ENCODE measurements at places on chromosomes 6 and 20.
A peak's percentile ranks its signal among the peaks of the same experiment; 100 is the strongest.

GRCh38 chr20:51380401-51381385 lies 161.8 kb downstream of the NFATC2 start:
- no peak for DNase-seq

GRCh38 chr6:116385459-116385802 lies 14.7 kb downstream of the DSE start:
- DNase-seq: peak; percentile 79

GRCh38 chr6:12111363-12111670 lies 99.2 kb downstream of the HIVEP1 start:
- DNase-seq: peak; percentile 14

GRCh38 chr6:138957484-138957883 lies 30.6 kb downstream of the REPS1 start:
- no peak for DNase-seq

DNA sequence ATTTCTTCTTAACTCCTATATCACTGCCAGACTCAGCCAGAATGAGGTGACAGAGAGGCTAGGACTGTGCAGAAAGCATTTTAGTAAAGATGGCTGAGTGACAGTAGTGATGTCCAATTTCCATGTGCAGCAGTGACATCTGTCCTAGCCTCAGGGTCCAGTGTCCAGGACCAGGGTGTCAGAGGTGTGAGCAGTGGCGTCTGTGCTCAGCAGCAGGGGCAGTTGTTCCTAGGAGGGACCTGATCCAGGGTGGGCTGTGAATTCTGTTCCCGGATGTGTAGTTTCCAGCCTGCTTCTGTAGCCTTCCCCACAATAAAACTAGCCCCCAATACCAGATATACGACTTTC lies 6.0 kb downstream of the HLA-B start:
- DNase-seq: no peak

GRCh38 chr6:131065112-131065823 lies 2.2 kb upstream of the EPB41L2 start:
- peak; percentile 25 for DNase-seq

GRCh38 chr6:33846226-33846625 lies 42.4 kb upstream of the MLN start:
- no peak for DNase-seq

DNA sequence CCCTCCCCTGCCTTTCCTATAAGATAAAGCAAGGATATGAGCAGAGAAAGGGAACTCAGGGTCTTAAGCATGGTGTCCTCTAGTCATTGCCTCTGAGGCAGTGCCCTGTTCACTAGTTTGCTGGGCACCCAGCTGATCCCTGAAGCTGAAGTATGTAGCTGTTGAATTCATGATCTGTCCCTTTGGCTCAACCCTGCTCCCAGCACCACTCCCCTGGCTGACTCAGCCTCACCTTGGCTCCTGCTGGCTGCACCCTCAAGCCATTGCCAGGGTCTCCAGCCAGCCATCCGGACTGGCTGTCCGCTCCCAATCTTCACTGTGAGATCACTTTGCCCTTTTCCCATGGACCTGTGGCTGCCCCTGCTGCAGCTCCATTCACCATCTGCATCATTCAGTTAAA lies 25.9 kb upstream of the UST start:
- peak; percentile 43 for DNase-seq

- no peak for DNase-seq
Observed at GRCh38 chr6:37074053-37074827, 68.8 kb downstream of the FGD2 start.

GRCh38 chr6:129102741-129103140 lies 219.8 kb downstream of the LAMA2 start:
- no peak for DNase-seq

DNA sequence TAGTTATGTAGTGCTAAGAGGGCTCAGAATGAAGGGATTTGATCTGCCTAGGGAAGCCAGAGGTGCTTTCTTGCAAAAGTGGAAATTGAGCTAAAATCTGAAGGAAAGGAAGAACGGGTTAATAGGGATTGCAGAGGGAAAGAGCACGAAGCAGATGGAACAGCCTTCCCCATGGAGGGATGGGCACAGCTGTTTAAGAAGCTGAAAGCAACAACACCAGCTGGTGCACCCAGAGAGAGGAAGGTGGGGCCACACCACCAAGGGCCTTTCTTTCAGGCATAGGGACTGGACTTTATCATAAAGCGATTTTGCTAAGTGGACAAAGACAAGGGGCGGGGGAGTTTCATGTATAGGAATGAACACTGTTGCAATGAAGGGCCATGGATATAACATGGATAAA lies 65.8 kb upstream of the SNRPB2 start:
- DNase-seq: no peak

DNA sequence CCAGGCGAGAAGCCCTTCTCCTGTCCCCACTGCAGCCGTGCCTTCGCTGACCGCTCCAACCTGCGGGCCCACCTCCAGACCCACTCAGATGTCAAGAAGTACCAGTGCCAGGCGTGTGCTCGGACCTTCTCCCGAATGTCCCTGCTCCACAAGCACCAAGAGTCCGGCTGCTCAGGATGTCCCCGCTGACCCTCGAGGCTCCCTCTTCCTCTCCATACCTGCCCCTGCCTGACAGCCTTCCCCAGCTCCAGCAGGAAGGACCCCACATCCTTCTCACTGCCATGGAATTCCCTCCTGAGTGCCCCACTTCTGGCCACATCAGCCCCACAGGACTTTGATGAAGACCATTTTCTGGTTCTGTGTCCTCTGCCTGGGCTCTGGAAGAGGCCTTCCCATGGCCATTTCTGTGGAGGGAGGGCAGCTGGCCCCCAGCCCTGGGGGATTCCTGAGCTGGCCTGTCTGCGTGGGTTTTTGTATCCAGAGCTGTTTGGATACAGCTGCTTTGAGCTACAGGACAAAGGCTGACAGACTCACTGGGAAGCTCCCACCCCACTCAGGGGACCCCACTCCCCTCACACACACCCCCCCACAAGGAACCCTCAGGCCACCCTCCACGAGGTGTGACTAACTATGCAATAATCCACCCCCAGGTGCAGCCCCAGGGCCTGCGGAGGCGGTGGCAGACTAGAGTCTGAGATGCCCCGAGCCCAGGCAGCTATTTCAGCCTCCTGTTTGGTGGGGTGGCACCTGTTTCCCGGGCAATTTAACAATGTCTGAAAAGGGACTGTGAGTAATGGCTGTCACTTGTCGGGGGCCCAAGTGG lies 5.3 kb downstream of the SNAI1 start:
- DNase-seq: peak; percentile 53

- DNase-seq: no peak
Observed at GRCh38 chr6:19802656-19803055, 34.5 kb upstream of the ID4 start.

DNA sequence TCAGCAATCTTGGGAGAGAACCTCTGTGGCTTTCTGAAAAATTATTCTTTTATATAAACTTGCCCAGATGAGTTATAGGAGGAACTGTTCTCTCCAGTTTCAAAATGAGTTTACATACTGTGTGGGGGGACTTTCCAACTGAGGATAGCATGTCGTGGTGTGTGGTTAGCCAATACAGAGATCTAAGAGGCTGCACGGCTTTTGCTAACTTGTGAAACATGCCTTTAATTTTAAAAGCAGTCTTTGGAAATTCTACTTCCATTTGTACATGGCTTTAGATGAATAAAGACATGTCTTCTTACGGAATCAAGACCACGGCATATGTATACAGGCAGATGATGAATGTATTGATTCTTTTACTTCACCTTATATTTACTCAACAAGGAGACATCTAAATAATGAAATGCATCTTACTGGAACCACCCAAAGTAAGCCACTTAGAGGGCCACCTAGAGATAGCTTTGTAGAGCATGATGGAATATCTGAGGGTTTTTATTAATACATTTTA lies 39.8 kb downstream of the HIVEP1 start:
- DNase-seq: no peak

GRCh38 chr6:111307275-111307858 lies 175.7 kb downstream of the REV3L start:
- DNase-seq: no peak

GRCh38 chr6:148954934-148955333 lies 208.1 kb downstream of the UST start:
- DNase-seq: no peak

DNA sequence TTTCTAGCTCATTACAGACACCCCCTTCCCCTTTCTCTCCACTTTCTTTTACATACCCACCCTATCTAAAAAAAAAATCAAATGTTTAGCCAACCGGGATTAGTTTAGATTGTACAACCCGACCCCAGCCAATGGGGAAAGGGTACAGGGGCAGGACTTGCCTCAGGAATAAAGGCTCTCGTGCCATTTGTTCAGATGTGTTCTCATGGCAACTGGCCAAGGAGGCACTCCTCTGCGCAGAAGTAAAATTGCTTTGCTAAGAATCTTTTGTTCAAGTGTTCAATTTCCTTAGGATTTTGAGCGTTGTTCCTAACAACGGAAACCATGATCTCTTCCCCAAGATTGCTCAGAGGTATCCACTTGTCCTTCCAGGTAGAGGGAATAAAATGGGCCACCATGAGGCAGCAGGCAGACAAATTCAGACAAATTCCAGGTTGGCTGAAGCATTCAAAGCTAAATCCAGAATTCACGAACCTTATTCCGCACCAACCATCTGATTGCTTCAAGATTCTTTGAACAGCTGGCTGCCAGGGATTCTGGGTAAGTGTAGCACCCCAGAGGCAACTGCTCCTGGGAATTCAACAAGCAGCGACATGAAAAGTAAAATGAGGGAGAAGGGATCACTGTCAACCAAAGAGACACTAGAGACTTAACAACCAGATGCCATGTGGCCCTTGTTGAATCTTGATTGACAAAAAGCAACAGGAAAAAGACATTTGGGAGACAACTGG lies 431.8 kb downstream of the PREX1 start:
- no peak for DNase-seq

DNA sequence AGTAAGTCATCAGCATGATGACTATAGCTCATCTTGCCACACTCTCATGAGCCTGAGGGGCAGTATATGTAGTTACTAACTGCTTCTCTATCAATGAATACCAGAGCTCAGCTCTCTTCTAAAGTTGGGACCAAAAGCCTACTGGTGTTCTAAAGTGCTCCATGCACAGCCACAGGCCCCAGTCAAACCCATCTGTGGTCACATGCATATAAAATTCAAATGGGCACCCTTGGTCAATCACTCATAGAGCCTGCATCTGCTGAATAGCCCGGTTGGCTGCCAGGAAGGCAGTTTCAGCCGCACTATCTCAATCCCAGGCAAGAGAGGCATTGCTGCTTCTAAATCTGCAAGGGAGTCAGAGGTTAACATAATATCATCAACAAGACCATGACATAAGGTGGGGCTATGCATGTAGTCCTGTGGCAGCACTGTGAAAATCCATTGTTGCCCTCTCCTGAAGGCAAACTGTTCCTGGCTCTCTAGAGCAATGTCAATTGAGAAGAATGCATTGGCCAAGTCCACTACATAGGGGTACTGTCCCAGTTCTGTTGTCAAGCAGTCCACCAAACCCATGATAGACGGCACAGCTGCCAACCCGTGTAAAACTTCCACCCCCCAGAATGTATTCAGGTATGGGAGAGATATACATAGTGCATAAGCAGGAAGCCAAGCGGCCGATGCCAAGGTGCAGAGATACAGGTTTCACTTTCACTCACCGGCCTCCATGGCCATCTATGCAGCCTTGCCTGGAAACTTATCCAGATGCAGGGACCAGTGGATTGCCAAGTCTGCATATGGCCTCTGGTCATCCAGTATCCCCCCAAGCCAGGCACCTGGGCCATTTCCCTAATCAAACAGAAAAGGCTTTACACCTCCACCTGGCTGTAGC lies 76.2 kb downstream of the ALDH8A1 start:
- DNase-seq: no peak

GRCh38 chr20:59242714-59243626 lies 57.4 kb upstream of the EDN3 start:
- no peak for DNase-seq

DNA sequence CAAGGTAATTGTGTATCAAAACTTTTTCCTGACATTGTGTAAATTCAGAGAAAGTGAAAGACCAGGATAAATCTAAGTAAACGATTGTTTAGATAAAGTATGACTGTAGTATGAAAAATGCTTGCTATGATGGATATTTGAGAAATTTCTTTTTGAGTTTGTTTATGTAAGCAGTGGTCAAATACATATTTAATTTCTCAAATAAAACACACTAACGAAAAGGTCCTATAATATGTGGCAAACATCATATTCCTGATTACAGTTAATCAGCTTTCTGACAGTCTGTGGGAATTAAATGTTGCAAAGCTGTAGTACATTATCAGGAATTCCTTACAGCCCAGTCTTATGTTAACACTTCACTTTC lies 636.9 kb downstream of the MMUT start:
- DNase-seq: no peak

DNA sequence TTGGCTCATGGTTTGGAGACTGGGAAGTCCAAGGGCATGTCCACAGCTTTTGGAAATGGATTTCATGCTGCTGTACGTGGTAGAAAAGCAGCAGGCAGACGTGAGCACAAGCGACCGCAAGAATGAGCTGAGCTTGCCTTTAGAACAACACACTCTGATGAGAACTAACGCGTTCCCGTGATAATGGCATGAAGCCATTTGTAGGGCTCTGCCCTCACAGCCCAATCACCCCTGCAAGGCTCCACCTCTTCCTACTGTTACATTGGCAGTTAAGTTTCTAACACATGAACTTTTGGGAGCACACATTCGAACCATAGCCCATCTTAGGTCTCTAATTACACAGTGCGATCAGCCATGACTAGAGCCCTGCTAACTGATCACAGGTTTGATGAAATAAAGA lies 107.5 kb upstream of the TMEM170B start:
- DNase-seq: peak; percentile 90

DNA sequence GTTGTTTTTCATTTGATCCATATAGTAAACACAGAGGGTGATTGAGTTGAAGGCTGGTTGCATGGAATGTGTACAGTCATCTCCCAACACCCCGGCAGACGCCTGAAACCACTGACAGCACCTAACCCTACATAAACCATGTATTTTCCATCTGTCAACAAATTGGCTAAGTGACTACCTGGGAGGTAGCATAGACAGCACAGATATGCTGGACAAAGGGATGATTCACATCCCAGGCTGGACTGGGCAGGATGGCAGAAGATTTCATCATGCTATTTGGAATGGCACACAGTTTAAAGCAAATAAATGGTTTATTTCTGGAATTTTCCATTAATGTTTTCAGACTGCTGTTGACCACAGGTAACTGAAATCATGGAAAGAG lies 4.4 kb upstream of the VIP start:
- peak; percentile 90 for DNase-seq

- DNase-seq: no peak
Observed at GRCh38 chr6:155143578-155144106, 120.2 kb upstream of the CLDN20 start.

Data from kidney tubule cell (primary cell).